Left colon (tissue), 2 donors: ENCODE measurements at places on chromosomes 3 and 15. TPM values are rescaled to one million over a fixed set of nuclear protein-coding genes. Genes with fewer than 3 reads are reported as not detected.

AP2M1 gene
- total RNA-seq, result 211 TPM

SORD gene
- 13.2 TPM for total RNA-seq

DNA sequence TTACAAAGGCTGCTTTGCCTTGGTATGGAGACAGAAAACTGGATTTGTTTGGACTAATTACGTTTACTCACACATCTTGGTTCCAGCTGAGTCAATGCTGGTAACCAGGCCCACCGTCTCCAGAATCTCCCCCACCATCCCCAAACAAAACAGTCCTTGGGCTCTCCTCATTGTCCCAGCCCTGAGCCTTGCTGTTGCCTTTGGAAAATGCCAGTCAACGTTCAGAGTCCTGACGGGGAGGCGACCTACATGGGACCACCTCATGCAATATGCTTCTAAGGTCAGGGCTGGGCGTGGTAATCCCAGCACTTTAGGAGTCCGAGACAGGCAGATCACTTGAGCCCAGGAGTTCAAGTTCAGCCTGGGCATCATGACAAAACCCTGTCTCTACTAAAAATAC is 85.2 kb upstream of the IQSEC1 start:
- DNase-seq, result no peak

BFSP2 gene
- not detected for total RNA-seq

DNA sequence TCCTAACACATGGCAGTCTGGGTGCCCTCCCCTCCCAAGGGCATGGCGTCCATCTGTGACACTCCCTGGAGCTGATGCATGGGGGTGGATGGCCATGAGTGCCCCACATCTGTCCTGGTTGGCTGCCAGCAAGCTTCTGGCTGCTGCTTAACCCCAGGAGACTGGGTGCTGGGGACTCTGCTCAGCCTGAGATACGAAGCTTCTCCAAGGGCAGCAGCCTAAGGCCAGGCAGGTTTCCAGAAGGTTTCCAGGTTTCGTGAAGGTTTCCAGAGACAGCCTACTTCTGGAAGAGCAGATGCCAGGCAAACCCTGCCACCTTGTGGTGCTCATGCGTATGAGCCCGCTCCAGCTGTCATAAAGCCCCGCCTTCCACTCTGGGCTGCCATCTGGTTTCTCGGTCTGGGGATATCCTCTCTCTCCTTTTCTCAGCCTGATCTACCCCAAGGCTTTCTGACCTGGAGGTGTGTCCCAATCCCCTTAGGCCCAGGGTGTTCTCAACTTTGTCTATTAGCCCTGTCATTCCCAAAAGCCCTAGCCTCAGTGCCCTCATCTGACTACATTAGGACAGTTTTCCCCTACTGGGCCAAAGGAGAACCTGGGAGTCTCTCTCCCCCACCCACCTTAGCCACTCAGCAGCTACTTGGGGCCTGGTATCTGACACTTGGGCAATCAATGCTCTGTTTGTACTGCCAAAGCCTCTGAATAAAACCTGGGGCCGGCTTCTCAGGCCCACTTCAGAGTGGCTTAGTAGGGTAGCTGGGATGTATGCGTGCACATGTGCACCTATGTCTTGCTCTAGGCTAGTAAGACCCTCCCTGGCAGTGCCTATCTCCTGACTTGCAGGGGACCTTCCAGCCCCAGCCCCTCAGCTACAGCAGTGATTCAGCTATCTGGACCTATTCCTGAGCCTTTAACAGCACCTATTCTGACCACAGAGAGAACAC is 12.0 kb downstream of the MRPL46 start:
- DNase-seq, result peak; percentile 49

SLC2A2 gene
- total RNA-seq, result not detected

A4GNT gene
- not detected for total RNA-seq

STIMATE gene
- total RNA-seq, result 10.0 TPM

DNA sequence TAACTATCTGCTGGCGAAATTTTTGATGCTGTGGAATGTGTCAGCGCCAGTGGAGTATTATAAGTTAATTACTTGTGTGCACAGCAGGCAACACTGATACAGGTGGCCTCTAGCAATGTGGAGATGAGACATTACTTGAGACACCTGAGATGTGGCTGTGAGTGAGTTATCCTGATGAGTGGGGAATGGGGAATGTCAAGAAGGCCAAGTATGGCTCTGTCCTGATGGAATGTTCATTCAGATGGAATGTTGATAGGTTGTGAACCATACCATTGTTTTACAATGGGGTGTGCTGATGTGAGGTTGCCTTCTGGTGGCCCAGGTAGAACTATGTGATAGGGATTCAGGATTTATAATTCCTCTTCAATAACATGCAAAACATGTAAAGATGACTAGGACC is 404.8 kb downstream of the PTPRG start:
- no peak for DNase-seq

DNA sequence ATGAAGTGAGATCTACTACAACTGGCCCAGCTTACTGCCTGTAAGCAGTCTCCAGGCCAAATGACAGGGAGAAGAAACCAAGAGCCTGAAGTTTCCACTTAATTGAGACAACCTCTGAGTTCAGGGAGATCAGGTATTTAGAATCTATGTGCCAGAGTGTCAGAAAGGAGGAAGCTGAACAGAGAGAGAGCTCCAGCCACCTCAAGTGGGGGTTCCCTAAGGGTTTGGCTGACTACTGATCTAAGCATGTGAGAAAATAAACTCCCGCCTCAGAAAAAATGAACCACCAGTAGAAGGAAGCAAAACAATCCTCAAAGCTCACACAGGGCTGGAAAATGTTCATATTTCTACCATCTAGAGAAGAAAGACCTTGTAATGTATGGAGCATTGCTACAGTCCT is 25.0 kb downstream of the ADAM10 start:
- DNase-seq, result no peak

DNA sequence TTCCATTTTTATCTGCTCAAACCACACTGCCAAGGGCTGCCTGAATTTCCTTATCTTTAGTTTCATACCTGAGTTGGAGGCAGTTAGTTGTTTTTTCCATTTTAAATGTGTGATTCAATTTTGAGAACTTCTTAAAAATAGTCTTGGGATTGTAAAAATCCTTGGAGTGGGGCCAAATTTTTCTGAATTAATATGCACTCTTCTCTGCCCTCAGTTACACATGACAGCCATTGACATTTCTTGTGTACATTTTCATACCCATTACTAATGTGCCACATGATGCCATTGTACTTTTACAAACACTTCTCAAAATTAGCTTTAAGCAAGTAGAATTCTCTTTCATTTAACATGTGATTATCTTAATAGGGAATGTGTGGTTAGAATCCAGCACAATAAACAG is 141.7 kb downstream of the C3orf38 start:
- no peak for DNase-seq

TEX55 gene
- total RNA-seq, result not detected

GRCh38 chr15:47442371-47442770 is 274.9 kb upstream of the SEMA6D start:
- DNase-seq, result no peak

HHLA2 gene
- total RNA-seq, result 148 TPM

- peak; percentile 84 for DNase-seq
These were observed 2.5 kb downstream of the KLF13 start for GRCh38 chr15:31328969-31329639.

DNA sequence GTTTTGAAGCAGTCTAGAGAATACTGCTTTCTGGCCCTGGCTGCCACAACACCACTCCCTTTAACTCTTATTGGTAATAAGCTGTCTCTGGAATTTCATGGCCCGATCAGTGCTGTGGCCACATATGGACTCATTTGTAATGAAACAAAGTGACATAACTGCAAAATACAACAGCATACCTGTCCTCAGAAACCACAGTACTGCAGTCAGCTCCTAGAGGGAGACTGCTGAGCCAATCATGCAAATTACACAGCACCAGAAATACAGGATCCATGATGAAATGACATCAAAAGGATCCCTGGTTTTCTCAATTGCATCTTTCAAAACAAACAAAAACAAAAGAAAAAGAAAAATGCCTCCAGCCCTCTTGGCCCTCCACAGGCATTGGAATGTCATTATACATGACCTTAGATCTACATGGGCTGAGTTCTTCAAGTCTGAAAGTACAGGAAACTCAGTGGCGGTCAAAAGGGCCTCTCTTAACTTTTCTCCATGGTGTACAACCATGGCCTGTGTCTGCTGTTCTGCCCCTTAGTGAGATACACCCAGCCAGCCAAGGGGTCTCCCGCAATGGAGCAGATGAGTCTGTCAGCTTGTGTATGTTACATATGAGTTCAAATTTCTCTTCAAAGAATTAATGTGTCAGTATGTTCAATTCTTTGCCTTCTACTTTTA is 24.9 kb upstream of the KBTBD12 start:
- DNase-seq, result no peak

MYLK gene
- total RNA-seq, result 99.0 TPM

MST1R gene
- total RNA-seq, result 124 TPM

- DNase-seq, result no peak
These were observed 56.9 kb upstream of the PHLDB2 start for GRCh38 chr3:111802163-111802625.

CCR8 gene
- not detected for total RNA-seq

GRCh38 chr3:32126305-32127015 is 20.0 kb downstream of the GPD1L start:
- no peak for DNase-seq

- DNase-seq, result no peak
These were observed at the start of gene GAP43 for GRCh38 chr3:115623044-115623868. GAP43 (plus strand) TSS chr3:115623510; CDS start chr3:115623690, 180 bp downstream.

GRCh38 chr15:47839233-47839825 is 122.0 kb downstream of the SEMA6D start:
- no peak for DNase-seq
